ENCODE measurements at places on chromosomes 2 and 18. TPM values are rescaled to one million over a fixed set of nuclear protein-coding genes. Genes with fewer than 3 reads are reported as not detected.

DNA sequence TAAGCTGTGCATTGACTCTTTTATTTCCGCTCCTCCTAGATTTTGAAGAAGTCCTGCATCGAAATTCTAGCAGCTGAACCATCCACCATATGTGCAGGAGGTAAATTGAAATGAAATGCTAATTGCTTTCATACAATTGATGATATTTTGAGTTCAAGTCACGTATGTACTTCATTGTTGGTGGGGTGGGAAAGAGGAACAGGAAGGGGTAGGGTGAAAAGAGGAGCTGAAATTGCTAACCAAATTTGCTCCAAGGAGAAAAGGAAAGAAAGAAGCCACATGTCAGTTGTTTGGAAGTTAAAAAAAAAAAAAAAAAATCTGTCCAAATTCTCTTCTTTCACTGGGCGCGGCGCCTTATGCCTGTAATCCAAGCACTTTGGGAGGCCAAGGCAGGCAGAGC, 77.8 kb downstream of the ANTXR1 start:
- no peak overlapping the region for H3K4me3 ChIP-seq
- H3K27me3 ChIP-seq: peaks cover 54% of the 10 kb centered on the region
- H3K36me3 ChIP-seq: no peaks in the 10 kb centered on the region

GRCh38 chr2:151905963-151906632, 77.9 kb upstream of the ARL5A start:
- H3K4me1 ChIP-seq: peaks cover 14% of the 10 kb centered on the region
- no peak for DNase-seq
- H3K27me3 ChIP-seq: peaks cover 7% of the 10 kb centered on the region
- H3K4me3 ChIP-seq: no peak overlapping the region
- no peaks in the 10 kb centered on the region for H3K36me3 ChIP-seq

- no peaks in the 10 kb centered on the region for H3K27me3 ChIP-seq
- H3K36me3 ChIP-seq: peaks cover 11% of the 10 kb centered on the region
- H3K4me3 ChIP-seq: peak overlapping the region; percentile 4
- peaks cover 59% of the 10 kb centered on the region for H3K4me1 ChIP-seq
These were observed 104.9 kb downstream of the RBMS1 start for GRCh38 chr2:160388464-160389263.

ZNF397 gene
- total RNA-seq: 10.8 TPM

GRCh38 chr2:166610180-166610912, 116.3 kb upstream of the SCN7A start:
- no peak for DNase-seq
- H3K4me1 ChIP-seq: no peaks in the 10 kb centered on the region
- peaks cover 7% of the 10 kb centered on the region for H3K27me3 ChIP-seq
- no peaks in the 10 kb centered on the region for H3K36me3 ChIP-seq
- H3K4me3 ChIP-seq: no peak overlapping the region

DNA sequence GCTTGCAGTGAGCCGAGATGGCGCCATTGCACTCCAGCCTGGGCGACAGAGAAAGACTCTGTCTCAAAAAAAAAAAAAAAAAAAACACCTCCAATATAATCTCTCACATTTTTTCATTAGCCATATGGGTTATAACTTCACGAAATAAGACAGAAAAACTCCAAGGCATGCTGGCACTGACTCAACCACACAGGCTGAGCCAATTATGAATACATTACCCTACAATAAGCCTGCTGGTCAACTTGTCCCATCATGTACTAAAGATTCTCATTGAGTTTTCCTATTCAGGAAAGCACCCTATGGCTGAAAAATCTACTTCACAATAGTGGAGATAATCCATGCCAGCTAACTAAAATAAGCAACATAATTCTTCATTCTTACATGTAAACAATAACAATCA, 12.8 kb upstream of the MAP3K20 start:
- H3K36me3 ChIP-seq: no peaks in the 10 kb centered on the region
- H3K4me1 ChIP-seq: no peaks in the 10 kb centered on the region
- DNase-seq: no peak
- H3K27me3 ChIP-seq: peaks cover 49% of the 10 kb centered on the region

TMEM200C gene
- not detected for total RNA-seq

GRCh38 chr18:80119111-80119510, 10.0 kb downstream of the ADNP2 start:
- H3K27ac ChIP-seq: no peak overlapping the region
- DNase-seq: no peak
- H3K27me3 ChIP-seq: no peaks in the 10 kb centered on the region
- peaks cover 8% of the 10 kb centered on the region for H3K4me1 ChIP-seq
- H3K4me3 ChIP-seq: no peak overlapping the region

DNA sequence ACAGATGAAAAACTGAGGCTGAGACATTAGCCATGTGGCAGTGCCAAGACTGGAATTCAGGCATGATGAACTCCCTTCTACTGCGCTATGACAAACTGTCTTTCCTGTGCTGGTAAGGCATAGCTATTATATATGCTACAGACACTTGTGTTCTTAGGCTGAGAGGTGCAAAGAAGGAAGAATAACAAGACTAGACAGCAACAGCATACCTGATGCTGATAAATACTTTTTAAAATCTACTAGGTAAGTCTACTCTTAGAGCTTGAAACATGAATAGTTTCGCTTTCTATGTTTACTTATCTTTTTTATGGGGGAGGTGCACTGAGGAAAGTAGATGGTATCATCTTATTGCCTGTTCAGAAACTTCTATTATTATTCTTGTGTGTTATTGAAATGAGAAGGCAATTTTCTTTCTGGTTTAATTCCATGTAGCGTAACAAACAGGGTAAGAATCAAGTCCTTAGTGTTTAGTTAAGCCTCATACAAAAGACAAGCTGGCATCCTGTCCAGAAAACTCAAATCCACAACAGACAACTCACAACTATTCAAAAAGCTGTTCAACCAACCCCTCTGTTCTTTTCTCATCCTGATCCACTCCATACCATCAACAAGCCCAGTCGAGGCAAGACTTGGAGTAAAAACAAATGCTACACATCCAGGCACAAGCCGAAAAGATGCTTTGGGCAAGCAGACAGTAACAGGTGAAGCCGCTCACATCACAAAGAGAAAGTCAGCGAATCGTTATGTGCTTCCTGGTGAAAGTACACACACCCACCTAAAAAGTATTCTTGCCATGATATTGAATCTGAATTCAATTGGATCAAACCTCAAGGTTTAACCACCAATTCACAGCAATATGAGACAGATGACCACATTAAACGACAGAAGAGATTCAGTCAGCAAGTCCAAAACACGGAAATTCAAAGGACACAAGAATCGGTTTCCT, 1.5 kb downstream of the TTC32 start:
- H3K27ac ChIP-seq: peak overlapping the region; percentile 95
- peak; percentile 57 for DNase-seq
- H3K36me3 ChIP-seq: peaks cover 27% of the 10 kb centered on the region
- H3K27me3 ChIP-seq: peaks cover 4% of the 10 kb centered on the region
- H3K4me1 ChIP-seq: peaks cover 48% of the 10 kb centered on the region

DNA sequence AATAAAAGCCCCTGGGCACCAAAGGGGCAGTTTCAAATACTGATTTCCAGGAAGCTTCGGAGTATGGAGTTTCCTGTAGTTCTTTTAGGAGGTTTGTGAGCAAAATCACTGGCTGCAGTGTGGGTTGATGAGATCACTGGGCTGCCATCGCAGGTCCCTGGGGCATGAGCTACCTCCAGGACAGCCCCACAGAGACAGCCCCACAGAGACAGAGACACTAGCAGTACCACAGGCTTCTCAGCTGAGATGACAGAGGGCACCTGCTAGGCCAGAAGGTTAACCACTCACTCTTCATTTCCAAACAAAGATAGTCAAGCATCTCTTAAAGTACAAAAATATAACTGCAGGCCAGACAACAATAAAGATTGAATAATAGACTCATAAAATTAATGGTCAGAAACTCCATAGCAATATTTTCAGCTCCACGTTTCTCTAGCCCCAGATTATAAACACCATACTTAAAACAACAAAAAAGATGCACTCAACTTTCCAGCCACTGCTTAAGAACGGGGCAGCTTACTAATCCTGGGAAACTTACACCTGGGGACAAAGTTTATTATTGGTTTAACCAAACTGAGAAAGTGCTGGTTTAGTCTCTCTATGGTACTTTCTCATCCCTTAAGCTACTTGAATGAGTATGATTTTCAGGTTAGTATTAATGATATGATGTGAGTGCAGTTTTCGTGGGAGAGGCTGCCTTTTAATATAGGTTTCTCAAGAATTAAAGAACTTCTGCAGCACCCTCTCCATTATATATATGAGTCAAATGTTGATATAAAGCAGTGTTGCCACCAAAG, 11.6 kb downstream of the AFF3 start:
- no peak overlapping the region for H3K27ac ChIP-seq
- no peak overlapping the region for H3K4me3 ChIP-seq
- H3K4me1 ChIP-seq: no peaks in the 10 kb centered on the region
- no peak for DNase-seq
- no peaks in the 10 kb centered on the region for H3K36me3 ChIP-seq

DNA sequence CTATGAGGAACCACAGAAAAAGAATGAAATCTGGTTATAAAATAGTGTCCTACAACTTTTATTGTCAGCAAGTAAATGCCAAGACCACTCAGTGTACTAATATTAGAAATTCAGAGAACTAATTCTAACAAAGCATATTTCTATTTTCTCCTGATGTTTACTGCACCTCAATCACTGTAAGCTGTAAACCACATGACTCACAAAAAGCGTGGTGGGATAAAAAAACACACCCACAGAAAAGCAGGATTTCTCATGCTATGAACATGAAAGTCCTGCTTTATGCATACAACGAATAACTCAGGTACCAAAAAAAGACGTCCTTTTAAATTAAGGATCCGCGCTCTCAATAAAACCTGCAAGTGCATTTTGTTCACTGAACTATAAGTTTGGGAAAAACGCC, 797 bp downstream of the TXNL4A start:
- peaks cover 26% of the 10 kb centered on the region for H3K36me3 ChIP-seq
- peak overlapping the region; percentile 87 for H3K4me3 ChIP-seq
- no peaks in the 10 kb centered on the region for H3K27me3 ChIP-seq
- DNase-seq: no peak
- H3K27ac ChIP-seq: peak overlapping the region; percentile 80

DNA sequence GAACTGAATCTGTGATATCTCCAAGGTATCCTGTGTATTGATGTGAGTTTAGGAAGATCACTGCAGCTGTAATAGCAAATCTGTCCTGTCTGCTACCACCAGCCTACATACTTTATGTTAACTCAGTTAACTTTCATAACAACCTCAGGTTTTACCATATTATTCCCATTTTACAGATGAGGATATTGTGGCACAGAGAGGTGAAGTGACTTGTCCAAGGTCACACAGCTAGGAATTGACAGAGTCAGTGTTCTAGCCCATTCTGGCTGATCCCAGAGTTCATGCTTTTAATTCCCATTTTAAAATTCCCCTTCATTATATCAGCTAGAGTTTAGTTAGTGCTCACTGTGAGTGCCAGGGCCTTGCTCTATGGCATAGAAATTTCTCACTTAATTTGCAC, 49.4 kb downstream of the PLEK start:
- peaks cover 44% of the 10 kb centered on the region for H3K4me1 ChIP-seq
- H3K36me3 ChIP-seq: peaks cover 3% of the 10 kb centered on the region
- no peak for DNase-seq
- no peak overlapping the region for H3K4me3 ChIP-seq
- H3K27ac ChIP-seq: no peak overlapping the region

DNA sequence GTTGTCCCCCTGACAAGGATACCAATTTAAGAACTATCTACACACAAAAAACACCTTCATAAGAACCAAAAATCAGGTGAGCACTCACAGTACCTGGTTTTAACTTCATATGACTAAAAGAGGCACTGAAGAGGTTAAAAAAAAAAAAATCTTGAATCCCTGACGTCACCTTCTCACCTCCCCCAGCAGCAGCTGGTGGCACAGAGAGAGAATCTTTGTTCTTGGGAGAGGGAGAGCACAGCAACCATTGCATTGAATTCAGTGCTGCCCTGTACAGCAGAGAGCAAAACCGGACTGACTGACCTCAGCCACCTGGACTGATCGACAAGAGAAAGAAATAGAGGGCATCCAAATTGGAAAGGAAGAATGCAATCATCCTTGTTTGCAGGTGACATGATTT, 566.0 kb downstream of the TMX3 start:
- H3K27me3 ChIP-seq: no peaks in the 10 kb centered on the region
- H3K4me3 ChIP-seq: no peak overlapping the region
- H3K27ac ChIP-seq: no peak overlapping the region
- no peak for DNase-seq

- peak; percentile 80 for DNase-seq
- H3K4me1 ChIP-seq: peaks cover 91% of the 10 kb centered on the region
- H3K27ac ChIP-seq: peak overlapping the region; percentile 99
- H3K36me3 ChIP-seq: peaks cover 7% of the 10 kb centered on the region
- H3K27me3 ChIP-seq: no peaks in the 10 kb centered on the region
These were observed 115.2 kb downstream of the FAM210A start for GRCh38 chr18:13611142-13611600.

ST3GAL5 gene
- 74.0 TPM for total RNA-seq

- no peaks in the 10 kb centered on the region for H3K4me1 ChIP-seq
- DNase-seq: no peak
- H3K36me3 ChIP-seq: no peaks in the 10 kb centered on the region
- no peak overlapping the region for H3K4me3 ChIP-seq
These were observed 138.9 kb downstream of the MEIS1 start for GRCh38 chr2:66573821-66574233.

GRCh38 chr2:135585586-135585985, 54.3 kb downstream of the R3HDM1 start:
- no peak overlapping the region for H3K4me3 ChIP-seq
- DNase-seq: no peak
- no peak overlapping the region for H3K27ac ChIP-seq
- no peaks in the 10 kb centered on the region for H3K27me3 ChIP-seq
- H3K36me3 ChIP-seq: peaks cover 8% of the 10 kb centered on the region

DNA sequence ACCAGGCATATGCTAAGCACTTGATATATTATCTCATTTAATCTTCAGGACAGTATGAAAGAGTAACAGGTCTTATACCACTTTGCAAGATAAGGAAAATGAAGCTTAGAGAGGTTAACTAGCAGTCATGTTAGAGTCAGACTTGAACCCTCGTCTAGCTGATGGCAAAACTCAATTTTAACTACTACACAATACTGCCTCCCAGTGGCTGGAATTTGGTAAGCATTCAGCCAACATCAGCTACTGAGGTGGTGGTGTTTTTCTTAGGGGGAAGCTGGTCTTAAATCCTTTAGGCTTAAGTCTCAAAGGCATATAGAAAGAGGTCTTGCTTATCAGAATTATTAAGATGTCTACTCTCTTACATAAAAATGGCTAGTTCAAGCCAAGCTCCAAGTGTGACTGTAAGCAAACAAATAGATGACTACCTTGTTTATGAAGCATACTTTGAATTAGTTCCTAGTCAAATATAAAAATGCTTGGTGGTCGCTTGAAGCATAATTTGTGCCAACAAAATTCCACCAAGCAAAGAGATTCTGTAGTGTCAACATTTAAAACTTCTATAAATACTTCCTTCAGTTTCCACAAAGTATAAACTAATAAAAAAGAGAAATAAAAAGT, 325.4 kb upstream of the FIGN start:
- no peaks in the 10 kb centered on the region for H3K27me3 ChIP-seq
- DNase-seq: no peak
- H3K4me3 ChIP-seq: no peak overlapping the region
- H3K36me3 ChIP-seq: no peaks in the 10 kb centered on the region

- no peaks in the 10 kb centered on the region for H3K36me3 ChIP-seq
- no peak for DNase-seq
- no peak overlapping the region for H3K27ac ChIP-seq
- H3K27me3 ChIP-seq: no peaks in the 10 kb centered on the region
These were observed 71.3 kb upstream of the ZNF532 start for GRCh38 chr18:58793361-58793760.

- no peaks in the 10 kb centered on the region for H3K36me3 ChIP-seq
- no peak for DNase-seq
- H3K4me1 ChIP-seq: no peaks in the 10 kb centered on the region
- no peaks in the 10 kb centered on the region for H3K27me3 ChIP-seq
- H3K27ac ChIP-seq: no peak overlapping the region
These were observed 2012.3 kb upstream of the PIK3C3 start for GRCh38 chr18:39942702-39943101.

Measured in activated CD8-positive, alpha-beta memory T cell treated with anti-CD3 and anti-CD28 coated beads, Interleukin-2, amount 10 ng/mL, durations not matched to agents 7 days and 5 days (primary cell).